ENCODE measurements at places on chromosomes 5 and 9. TPM values are rescaled to one million over a fixed set of nuclear protein-coding genes. Genes with fewer than 3 reads are reported as not detected.

The PCYOX1L gene
- 1.9 TPM for total RNA-seq

The FRMD3 gene
- total RNA-seq: 11.7 TPM

The EMB gene
- total RNA-seq: 49.1 TPM

The PCDHGA9 gene
- total RNA-seq: 3.9 TPM

The CAAP1 gene
- total RNA-seq: 10.4 TPM

The FGF10 gene
- total RNA-seq: 24.0 TPM

The FOXD4L3 gene
- total RNA-seq: not detected

The ZNF608 gene
- 15.3 TPM for total RNA-seq

The HEMGN gene
- not detected for total RNA-seq

- no peak for DNase-seq
Observed at GRCh38 chr5:158811350-158811749, 288.4 kb downstream of the EBF1 start.

DNA sequence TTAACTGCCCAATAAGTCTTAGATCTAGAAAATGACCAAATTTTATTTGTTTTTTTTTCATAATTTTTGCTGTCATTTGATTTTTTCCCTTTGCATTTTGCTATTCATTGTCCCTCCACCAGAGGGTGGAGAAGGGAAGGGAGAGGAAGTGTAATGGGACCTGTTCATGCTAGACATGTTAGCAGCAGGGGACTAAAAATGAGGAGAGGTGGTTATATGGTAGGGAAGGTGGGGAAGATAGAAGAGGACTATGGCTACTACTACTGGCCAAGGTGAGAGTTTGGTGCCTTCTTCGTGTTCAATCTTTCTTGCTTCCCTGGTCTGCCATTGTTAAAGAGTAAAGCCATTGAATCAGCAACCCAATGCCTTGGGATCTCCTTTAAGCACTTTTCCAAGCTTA, 6.4 kb downstream of the GRIA1 start:
- DNase-seq: no peak

DNA sequence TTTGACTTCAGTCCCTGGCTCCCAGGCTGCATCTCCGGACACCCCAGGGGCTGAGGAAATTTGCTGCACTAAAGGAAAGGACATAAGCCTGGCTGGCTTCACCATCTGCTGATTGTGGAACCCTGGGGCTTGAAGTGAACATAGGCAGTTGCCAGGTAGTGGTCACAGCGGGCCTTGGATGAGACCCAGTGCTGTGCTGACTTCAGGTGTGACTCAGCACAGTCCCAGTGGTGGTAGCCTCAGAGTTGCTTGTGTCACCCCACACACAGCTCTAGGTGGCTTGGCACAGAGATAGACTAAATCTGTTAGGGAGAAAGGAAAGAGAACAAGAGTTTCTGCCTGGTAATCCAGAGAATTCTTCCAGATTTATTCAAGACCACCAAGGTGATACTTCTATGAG, 36.1 kb upstream of the RUSC2 start:
- DNase-seq: no peak

DNA sequence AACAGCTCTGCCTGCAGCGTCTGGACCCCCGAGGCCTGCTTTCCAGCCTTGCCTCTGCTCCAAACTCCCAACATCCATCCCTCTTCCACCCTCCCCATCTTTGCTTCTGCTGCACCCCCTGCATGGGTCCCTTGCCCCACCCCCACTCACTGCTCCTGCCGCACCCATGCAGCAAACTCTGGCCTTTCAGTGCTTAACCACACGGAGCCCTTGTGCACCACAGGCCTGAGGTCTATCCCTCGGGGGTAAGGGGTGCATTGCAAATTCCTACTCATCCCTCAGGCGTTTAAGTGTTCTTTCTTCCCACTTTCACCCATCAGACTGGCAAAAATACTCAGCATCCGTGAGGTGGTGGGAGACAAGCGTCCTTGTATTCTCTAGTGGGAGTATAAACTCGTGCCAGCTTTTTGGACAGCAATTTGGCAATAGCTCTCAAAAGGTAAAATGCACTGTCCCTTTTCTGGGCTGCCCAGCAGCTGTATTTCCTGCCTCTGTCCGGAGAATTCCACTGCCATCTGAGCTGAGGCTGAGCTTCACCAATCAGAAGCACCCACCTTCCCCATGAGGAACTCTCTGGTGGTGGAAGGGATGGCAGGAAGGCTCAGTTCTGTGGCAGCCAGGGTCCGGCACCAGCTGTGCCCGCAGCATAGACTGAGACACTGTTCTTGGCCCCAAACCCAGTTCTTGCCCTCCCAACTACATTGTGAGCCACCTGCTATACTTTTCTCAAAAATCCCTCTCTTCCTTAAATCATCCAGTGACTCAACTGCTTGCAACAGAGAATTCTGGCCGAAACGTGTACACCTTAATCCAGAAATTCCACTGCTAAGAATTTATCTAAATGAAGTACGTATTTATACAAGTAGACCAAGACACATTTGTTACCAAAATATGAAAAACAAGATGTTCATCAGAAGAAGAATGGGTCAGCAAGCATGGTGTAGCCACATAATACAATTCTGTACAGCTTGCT, 15.0 kb downstream of the PSMB7 start:
- DNase-seq: no peak

GRCh38 chr9:81787747-81788632, 98.6 kb upstream of the TLE1 start:
- no peak for DNase-seq

DNA sequence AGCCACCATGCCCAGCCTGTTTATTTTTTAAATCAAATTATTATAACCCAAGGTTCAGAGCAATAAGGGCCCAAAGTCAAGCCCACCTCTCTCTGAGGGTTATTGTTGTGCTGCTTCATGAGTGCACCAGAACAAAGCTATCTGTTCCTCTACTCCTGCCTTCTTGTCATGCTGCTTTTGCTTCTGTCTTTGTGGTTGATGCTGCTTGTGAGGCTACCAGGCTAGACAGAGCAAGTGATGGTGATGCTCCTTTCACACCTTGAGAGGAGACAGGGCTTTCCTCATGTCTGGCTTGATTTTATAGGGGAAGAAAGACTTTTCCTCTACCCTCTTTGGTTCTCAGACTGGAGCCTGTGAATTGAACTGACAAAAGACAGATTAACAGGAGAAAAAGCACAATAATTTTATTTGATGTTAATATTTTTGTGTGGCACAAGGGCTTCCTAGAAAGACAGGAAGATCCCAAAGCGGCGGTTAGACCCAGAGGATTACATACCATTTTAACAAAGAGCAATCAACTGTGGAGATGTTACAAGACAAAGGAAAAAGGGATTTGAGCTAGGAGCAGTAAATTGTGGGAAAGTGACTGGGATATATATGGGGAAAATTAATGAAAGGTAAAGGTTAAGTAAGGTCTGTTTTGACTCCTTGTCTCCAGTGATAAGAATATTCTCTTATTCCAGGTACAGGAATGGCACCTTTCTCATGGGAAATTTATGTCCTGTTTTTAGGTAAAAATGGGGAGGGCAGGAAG, 4.4 kb upstream of the CD180 start:
- DNase-seq: no peak

GRCh38 chr5:40191150-40191549, 488.6 kb upstream of the PTGER4 start:
- no peak for DNase-seq

DNA sequence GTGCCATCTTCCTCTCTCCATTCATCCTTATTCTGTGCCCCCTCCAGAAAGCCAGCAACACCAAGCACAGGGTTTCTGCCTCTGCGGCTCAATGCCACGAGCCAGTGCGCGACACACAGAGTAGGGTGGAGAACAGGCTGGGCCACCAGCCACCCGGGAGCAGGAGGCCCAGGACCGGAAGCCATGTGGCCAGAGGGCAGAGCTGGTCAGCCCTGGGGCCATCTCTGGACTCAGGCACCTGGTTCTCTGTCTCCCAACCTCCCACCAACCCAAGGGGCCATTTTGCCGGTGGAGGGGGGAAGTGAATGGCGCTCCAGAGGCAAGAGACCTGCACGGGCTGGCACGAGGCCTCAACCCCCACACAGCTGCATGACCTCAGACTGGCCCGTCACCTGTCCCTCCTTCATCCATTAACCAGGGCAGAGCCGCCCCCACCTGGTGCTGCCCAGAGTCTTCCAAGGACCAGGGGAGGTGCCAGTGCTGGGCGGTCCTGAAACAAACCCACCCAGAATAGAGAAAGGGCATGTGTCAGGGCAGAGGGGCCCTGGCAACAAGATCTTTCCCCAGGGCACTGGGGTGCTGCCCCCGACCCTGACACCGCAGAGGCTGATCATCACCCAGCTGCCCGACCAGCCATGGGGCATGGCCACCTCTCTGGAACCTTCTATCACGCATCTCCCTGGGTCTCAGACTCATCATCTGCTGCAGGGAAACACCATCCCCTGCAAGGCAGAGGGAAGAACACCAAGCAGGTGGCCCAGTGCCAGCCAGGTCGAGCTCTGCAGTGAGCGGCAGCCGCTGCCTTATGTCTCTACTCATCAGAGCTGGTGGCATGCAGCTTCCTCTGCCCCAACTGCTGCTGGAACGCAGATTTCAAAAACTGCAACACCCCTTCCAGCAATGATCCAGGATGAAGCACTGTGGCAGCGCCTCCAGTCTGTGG, 11.9 kb downstream of the VAV2 start:
- no peak for DNase-seq

GRCh38 chr9:115980502-115980901, 173.1 kb upstream of the PAPPA start:
- DNase-seq: no peak

GRCh38 chr5:52830650-52831049, 42.9 kb downstream of the ITGA1 start:
- no peak for DNase-seq

GRCh38 chr5:144313147-144313726, 142.6 kb downstream of the KCTD16 start:
- DNase-seq: no peak

DNA sequence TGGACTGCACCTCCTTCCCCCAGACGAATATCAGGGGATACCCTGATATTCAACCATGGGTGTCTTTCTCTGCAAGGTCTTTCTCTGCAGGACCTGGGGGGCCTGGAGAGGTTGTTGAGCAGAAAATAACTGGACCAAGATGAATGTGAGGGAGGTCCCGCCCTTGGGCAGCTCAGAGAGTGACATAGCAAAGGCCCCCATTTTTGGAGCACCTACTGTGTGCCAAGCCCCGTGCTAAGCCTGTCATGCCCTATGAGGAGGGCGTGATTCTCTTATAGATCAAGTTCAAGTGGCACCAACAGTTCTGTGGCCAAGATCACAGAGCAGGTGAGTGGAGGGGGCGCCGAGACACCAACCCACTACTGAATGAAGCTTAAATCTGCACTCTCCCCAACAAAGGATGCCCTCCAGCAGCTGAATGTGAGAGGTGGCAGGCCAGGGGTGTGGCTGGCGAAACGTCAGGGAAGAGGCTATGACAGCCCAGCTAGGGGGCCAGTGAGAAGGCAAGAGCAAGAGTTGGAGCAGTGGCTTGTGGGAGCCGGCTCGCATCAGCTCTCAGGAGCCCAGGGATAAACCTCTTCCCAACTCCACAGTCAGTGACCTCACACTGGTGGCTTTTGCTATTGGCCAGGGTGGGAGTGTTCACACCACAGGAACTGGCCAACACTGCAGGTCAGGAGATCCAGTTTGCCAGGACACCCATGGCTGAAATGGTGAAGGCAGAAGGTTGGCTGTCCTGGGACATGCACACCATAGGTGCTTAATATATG, 5.3 kb downstream of the SARDH start:
- DNase-seq: peak; percentile 53

GRCh38 chr9:31608416-31608815, 776.0 kb upstream of the ACO1 start:
- DNase-seq: no peak

DNA sequence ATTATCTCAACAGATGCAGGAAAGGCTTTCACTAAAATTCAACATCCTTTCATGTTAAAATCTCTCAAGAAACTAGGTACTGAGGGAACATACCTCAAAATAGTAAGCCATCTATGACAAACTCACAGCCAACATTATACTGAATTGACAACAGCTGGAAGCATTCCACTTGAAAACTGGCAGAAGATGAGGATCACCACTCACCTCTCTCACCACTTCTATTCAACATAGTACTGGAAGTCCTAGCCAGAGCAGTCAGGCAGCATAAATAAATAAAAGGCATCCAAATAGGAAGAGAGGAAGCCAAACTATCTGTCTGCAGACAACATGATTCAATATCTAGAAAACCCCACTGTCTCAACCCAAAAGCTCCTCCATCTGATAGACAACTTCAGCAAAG, 203.6 kb upstream of the GRAMD2B start:
- no peak for DNase-seq

GRCh38 chr9:118281772-118282171, 577.6 kb downstream of the TLR4 start:
- no peak for DNase-seq

Data from mesenteric fat pad (tissue), 1 donor.